ENCODE measurements at places on chromosomes 2 and 18.

DNA sequence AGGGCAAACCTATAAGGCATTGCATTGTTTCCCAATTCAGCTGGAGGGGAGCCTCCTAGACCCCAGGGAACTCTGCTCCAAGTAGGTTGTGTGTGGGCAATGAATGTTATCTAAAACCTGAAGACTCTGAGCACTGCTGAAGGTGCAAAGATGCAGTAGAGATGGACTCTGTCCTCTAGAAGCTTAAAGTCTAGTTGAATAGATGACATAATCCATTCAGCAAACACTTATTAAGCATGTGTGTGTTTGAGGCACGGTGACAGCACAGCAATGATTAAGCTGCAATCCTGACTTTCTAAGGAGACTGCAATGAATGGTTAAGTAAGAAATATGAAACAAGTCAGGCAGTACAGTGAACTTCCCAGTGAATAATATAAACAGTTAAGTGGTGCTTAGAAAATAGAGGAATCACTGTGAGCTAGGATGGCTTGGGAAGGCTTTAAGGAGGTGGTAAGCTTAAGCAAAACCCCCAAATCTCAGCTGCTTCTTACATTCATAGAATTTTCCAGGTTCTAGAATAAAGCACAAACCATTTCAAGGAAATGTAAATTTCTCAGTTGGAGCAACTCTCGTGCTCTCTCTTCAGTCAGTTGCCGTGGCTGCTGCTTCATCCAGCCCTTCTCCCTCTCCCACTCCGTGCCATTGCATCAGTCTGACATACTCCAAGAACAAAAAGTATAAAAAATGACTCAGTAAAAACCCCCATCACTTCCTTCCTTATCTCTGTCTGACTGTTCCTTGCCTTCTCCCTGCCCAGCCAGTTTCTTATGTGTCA lies 19.1 kb downstream of the MXD1 start:
- DNase-seq: no peak

DNA sequence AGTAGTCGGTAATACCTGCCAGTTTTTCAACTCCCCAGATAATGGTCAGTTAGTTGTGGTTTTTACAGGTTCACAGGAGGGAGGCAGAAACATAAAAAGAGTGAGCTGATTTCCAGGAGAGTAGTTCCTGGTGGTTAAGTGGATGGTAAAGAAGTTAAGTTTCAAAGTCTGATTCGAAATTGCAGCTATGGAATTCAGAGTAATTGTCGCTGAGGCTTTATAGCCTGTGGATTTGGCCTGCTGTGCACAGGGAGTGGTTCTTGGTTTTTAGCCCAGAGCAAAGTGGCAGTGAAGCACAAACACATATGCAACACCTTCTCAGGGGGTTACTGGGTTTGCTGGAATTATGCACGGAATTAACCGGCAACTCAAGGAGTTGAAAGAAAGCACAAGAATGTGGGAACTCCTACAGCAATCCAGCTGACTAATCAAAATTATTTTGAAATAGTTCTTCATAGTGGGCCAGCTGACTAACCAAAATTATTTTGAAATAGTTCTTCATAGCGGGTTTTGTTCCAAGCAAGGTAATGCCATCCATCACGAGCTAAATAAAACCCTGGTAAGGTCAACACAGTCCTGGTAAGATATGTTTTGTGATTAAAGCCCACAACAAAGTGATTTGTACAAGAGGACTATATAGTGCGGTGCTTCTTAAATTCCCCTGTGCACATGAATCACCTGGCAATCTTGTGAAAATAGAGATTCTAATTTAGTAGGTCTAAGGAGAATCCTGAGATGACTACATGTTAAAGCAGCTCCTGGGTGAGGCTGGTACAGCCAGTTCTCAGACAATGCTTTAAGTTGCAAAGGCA lies 94.4 kb downstream of the SGPP2 start:
- no peak for DNase-seq

GRCh38 chr2:64770137-64770780 lies 116.5 kb upstream of the SERTAD2 start:
- no peak for DNase-seq

DNA sequence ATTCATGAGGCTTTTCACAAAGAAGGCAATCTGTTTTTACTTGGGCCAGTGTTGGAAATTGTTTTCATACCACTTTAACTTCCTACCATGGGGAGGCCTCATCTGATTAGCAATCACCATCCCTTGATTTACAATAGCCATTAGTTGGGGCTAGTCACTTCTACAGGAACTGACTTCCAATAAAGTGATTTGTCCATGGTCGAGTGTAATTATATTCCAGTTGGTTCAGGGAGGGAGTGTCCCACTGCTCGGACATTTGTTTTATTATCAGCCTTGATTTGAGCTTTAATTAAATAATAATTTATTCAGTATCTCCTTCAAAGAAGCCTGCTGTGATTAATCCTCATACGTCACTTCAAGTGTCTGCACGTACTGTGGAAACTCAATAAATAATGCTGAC lies 233.9 kb upstream of the CNTNAP5 start:
- DNase-seq: no peak

GRCh38 chr2:54561010-54561409 lies 104.9 kb downstream of the SPTBN1 start:
- DNase-seq: no peak

- DNase-seq: peak; percentile 28
Measured at GRCh38 chr2:224217962-224218347, 178.9 kb upstream of the SERPINE2 start.

DNA sequence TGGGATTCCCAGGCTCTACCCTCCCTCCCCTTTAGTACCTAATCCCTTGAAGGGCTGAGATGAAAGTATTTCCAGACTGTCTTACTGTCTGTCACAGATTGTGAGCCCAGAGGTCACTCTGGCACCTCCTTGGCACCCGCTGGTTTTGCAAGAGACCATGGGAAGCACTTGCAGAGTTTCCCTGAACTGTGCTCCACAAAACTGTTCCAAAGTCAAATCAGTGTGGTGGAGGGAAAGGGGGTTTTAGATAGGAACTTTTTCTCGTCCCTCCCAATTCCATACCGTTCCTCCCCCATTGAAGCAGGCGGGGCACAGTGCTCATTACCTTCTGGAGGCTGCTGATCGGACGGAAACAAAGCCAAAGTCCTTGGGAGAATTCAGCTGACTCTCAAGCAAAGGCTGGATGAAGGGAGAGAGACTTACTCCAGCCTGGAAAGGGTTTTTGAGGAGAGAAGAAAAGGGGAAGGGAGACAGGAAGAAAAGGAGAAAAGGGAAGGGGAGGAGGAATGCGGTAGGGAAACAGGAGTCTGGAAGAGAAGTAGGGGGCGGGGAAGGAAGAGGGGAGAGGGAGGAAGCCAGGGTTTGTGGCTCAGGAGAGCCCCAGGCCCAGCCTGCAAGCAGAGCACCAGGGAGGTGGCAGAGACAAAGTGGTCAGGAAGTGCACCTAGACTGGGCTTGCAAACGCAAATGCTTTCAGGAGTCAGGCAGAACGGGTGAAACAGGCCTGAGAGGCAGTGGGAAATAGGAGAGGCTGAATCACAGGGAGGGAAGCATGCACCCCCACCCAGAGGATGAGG lies 88.4 kb upstream of the SP3 start:
- no peak for DNase-seq

- no peak for DNase-seq
Measured at GRCh38 chr2:99727199-99727598, 237.4 kb upstream of the REV1 start.

DNA sequence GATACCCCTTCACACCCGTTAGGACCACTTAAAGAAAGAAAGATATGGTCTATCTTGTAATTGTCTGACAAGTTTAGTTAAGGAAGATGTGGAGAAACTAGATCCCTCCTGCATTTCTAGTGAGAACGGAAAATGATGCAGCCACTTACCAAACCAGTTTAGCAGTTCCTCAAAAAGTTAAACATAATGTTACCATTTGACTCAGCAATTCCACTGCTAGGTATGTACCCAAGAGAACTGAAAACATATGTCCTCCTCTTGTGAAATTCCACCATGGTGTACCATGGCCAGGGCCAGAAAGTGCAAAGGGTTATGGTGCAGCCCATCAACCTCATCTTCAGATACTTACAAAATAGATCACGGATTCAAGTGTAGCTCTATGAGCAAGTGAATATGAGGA lies 79.0 kb upstream of the ID2 start:
- DNase-seq: no peak

DNA sequence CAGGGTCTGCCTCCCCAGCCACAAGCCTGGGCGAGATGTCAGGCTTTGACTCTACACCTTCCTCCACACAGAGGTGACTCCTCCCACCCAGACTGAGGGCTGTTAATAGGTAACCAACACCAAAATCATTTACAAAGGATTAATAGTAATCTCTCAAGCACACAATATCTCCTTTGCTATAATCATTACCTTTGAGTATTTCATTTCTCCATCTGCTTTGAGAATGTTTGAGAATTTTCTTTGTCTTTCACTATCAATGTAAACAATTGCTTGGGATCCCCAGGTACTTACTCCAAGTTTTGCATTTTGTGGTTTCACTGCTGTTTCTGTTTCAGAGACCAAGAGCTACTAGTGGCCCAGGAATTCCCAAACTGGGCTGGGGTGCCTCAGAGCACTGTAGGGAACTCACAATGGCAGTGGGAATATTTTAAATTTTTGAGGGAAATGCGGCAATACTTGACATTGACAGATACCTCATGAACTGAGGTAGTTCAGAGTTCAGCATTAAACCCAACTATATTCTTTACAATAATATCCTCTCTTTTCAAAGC lies 166.4 kb upstream of the MGAT5 start:
- DNase-seq: no peak

- peak; percentile 28 for DNase-seq
Measured at GRCh38 chr2:144426981-144427479, 92.9 kb downstream of the ZEB2 start.

DNA sequence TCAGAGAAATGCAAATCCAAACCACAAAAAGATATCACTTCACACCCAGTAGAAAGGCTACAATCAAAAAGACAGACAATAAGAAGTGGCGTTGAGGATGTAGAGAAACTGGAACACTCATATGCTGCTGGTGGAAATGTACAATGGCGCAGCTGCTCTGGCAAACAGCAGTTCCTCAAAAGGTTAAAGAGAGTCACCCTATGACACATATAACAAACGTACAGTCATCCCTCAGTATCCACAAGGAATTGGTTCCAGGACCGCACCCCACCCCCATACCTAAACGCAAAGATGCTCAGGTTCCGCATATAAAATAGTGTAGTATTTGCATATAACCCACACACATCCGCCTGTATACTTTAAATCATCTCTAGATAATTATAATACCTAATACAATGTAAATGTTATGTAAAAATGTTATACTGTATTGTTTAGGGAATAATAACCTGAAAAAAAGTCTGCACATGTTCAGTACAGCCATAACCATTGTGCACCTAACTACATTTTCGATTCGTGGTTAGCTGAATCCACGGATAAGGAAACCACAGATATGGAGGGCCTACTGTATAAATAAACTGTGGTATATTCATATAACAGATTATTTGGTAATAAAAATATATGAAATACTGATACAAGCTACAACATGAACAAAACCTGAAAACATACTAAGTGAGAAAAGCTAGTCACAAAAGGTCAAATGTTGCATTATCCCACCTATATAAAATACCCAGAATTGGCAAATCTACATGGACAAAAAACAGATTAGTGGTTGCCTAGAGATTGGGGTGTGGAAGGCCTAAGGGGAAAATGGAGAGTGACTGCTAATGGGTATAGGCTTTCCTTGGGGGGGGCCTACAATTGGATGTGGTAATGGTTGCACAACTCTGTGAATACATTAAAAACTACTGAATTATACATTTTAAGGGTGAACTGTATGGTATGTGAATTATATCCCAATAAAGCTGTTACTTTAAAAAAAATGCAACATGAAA lies 37.5 kb downstream of the UXS1 start:
- no peak for DNase-seq

GRCh38 chr18:45320724-45321123 lies 294.6 kb upstream of the SLC14A2 start:
- DNase-seq: no peak

DNA sequence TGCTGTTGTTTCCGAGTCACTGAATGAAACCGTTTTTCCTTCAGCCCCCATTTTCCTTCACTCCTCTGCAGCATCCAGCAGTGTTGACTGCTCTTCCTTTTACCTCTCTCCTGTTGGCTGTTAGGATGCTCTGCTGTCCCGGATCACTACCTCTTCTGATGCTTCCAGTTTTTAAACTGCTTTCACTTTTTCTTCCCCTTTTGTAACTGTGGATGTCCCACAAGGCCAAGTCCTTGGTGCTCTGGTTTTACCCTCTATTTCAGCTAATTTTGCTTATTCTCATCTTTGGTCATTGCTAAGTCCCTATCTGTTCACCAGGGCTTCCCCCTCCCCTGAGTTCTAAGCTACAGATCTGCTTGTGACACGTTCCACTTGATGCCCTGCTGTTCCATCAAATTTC lies 39.4 kb upstream of the MAP4K3 start:
- DNase-seq: no peak

- no peak for DNase-seq
Measured at GRCh38 chr2:29006092-29006979, 25.2 kb downstream of the TOGARAM2 start.

- peak; percentile 72 for DNase-seq
Measured at GRCh38 chr2:231666171-231667095, 41.9 kb upstream of the PTMA start.

DNA sequence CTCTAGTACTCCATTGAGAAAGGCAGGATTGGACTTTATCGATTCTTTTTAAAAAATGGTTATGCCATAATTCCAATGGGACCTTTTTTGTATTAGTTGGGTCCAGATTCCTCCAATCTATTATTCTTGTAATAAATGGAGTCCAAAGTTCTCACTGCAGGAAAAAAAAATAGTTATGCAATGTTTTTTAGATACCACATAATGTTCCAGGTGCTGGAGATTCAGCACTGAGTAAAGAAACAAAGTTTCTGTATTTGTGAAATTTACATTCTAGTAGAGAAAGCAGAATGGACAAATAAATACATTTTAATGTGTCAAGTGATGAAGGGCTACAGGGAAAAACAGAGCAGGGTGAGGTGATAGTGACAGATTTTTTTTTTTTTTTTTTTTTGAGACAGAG lies 78.5 kb upstream of the MYCN start:
- DNase-seq: no peak

- DNase-seq: no peak
Measured at GRCh38 chr2:6384341-6384740, 481.4 kb downstream of the CMPK2 start.

- DNase-seq: no peak
Measured at GRCh38 chr2:54176577-54176976, 61.2 kb downstream of the ACYP2 start.

DNA sequence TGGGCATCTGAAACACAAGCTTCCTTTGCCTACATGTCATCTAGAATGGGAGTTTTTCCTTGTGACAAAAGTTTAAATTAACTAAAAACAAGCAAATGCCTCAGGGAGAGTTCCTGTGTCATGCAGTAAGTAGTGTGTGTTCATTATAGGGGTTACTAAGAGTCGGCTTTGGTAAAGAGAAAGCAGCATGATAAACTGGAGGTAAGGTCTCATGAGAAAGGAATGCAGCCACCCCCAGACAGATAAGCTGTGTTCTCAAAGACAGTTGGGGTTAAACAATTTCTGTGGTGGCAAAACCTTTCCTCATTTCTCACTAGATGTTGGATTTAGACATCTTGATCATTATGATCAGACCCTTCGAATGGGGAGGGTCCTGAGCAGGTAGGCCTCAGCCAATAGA lies 129.7 kb downstream of the MAP4K4 start:
- peak; percentile 75 for DNase-seq

Data from AG04449 (cell line).